HepG2 (cell line): ENCODE measurements at places on chromosomes 2 and 18. TPM values are rescaled to one million over a fixed set of nuclear protein-coding genes. Genes with fewer than 3 reads are reported as not detected.

The STON1 gene
- polyA plus RNA-seq, result 0.26 and 0.28 TPM in 2 replicates

The RIT2 gene
- polyA plus RNA-seq, result not detected in 2 replicates

The ZAP70 gene
- 4.0 and 7.1 TPM in 2 replicates for polyA plus RNA-seq

The SERPINB2 gene
- 0.04 and 0.07 TPM in 2 replicates for polyA plus RNA-seq

The STK39 gene
- polyA plus RNA-seq, result 34.7 and 38.4 TPM in 2 replicates

The VAMP5 gene
- polyA plus RNA-seq, result 56.7 and 68.6 TPM in 2 replicates

The LTBP1 gene
- 0.12 and 0.16 TPM in 2 replicates for polyA plus RNA-seq

The ADNP2 gene
- polyA plus RNA-seq, result 9.9 and 10.8 TPM in 2 replicates
